ENCODE measurements at places on chromosomes 7 and 10.

DNA sequence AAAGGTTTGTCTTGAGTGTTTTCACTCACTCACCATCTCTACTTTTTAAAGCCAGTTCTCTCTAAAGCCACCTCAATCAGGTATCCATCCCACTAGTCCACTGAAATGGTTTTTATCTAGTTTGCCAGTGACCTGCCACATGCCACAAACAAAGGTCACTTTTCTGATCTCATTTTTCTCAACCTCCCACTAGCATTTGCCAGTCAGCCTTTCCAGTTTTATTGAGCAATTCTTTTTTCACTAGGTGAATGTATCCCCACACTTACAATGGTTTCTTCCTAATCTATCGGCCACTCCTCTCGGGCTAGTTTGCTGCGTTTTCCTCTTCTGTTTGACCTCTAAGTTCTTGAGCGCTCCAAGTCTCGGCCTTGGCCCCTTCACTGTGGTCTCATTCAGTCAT is 44.9 kb upstream of the ARL4A start:
- no peak for DNase-seq

DNA sequence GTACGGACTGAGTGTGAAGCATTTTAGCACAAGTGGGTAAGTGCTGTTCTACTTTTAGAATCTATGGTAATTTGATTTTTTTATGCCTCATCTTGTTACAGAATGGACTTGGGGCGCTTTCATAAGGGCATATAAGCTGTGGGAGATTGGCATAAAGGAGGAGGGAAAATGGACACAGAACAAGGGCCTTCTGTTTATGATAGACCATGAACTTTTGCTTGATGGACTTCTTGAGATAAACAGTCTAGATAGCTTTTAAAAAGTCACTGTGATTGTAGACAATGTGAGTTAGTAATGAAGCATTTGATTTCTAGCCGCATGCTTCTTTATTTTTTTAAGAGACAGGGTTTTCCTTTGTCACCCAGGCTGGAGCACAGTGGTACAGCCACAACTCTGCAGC is 2.0 kb downstream of the ZSCAN21 start:
- DNase-seq: no peak

DNA sequence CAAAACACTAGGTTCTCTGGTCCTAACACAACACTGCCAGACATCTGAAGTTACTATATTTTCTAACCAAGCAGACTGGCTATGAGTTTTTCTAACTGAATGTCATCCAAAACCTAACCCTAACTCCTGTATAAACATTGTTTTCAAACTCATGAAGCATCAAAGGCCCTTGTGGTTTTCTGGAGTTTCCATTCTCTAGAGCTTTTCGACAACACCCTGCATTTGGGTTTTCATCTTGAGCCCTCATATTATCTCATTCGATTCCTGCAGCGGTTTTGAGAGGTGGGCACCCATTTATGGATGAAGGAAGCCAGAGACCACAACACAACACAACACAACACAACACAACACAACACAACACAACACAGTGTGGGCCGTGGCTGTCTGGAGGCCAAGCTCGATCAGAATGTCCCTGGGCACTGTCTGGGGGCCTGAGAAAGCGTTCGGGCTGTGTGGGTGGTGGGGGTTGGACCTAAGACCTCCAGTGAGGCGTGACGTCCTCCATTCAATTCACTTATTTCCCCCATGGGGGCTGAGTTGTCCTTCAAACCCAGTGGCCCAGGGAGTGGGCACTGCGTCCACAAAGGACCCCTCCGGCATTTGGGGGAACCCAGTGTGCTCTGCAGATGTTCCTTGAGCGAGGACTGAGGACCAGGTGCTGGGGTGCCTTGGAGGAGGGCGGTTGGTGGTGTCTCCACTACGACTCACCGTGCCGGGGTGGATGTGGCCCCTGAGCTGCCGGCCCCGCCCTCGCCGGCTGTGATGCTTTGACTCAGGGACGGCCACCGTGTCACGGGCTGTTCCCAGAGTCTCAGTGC is 490.4 kb downstream of the DNAJB6 start:
- DNase-seq: no peak

DNA sequence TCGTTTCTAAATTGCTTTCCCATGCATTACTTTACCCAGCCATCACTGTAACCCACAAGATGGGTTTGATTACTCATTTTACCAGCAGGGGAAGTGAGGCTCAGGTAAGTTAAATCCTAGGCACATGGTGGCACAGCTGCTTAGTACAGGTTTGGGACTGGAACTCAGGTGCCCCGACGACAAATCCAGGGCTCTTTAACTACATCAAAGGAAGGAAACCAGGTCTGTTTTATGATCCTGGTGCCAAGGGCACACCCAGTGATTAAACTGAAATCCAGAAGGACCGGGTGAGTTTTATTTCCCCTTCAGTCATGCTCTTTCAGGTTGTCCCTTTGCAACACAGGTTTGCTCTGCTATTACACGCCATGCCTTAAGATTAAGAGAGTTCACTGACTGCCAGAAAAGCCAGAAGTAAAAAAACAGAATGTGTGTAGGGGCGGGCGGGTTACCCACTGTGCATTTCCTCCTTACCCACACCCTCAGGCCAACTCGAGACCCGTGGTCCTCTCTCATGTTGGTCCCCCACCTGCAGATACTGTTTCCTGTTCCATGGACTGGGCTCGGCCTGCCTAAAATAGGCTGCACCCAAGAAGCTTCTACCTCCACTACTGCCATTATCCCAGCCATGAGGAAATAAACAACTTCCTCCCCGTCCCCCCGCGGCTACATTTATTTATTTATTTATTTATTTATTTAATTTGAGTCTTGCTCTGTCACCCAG is 55.1 kb upstream of the KDM7A start:
- no peak for DNase-seq

DNA sequence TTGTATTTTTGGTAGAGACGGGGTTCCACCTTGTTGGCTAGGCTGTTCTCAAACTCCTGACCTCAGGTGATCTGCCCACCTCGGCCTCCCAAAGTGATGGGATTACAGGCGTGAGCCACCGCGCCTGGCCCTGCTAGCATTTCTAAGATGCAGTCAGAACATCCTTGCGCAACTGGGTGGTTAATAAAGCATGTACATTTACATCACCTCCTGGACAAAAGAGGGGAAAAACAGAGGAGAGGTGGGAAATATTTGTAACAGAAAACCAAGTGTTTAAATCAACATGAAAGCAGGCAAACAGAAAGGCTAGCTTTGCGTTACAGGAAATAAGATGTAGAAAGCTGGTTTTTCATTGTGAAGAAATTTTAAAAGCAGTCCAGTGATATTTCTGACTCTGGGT is 220.9 kb upstream of the KMT2E start:
- no peak for DNase-seq

DNA sequence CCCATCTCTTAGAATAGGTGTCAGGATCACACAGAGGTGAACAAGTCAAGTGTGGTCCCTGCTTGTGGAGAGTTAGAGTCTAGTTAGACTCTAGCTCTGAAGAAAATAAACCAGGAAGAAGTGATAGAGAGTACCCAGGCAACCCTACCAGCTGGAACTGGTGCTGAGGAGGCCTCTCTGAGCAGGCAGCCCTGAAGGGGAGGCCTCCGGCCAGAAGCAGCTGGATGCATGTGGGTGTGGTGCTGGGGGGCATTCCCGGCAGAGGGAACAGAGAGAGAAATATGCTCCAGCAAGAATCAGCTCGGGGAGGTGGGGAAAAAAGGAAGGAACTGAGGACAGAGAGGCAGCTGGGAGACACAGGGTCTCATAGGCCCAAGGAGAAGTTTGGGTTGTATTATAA is 68.6 kb downstream of the APBB1IP start:
- no peak for DNase-seq

- no peak for DNase-seq
Measured at GRCh38 chr10:8487346-8487745, 432.9 kb downstream of the GATA3 start.

- no peak for DNase-seq
Measured at GRCh38 chr10:23402856-23403255, 36.0 kb upstream of the OTUD1 start.

DNA sequence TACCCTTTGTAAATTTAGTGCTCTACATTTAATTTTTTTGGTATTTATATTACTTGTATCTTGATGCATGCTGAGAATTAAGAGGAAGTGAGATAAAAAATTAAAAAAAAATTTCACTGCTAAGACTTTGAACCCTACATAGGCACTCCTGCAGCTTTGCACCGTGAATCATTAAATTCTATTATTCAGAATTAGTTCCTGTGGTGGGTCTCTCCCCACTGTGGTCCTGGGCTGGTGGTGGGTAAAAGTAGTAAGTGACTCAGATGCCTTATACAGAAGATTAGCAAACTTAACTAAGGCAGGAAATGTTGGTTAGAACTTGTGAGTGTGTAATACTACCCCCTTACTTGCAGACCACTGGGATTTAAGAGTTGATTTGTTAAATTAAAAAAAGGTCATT is 72.6 kb downstream of the AP3M1 start:
- DNase-seq: no peak

DNA sequence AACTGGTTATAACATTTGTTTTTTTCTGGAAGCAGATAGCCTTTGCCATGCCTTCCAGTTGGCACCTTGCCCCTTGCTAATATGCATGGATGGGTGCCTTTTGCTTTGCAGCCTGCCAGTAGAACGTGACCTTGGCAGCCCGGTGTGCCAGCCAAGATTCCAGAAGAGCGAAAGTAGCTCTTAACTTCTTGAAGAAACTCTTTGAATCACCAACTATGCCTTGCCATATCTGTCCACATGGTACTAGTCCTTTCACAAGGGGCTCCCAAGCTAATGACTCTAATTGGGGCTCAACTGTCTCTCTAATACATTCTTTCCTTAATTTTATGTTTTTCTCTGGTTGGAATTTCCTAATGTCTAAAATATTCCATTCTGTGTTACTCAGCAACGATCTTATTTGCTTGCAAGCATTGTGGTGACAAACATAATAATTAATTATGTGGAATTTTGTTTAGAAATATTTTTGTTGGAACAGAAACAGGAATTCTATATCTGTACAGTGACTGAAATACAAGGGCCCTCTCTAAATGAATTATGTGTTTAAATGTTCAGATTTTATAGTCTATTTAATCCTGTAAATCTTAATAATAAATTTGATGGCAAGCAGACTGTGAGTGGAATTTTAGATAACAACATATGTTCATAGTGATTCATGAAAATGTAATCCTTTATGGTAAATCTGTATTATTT is 45.8 kb downstream of the HDAC9 start:
- DNase-seq: peak; percentile 51

DNA sequence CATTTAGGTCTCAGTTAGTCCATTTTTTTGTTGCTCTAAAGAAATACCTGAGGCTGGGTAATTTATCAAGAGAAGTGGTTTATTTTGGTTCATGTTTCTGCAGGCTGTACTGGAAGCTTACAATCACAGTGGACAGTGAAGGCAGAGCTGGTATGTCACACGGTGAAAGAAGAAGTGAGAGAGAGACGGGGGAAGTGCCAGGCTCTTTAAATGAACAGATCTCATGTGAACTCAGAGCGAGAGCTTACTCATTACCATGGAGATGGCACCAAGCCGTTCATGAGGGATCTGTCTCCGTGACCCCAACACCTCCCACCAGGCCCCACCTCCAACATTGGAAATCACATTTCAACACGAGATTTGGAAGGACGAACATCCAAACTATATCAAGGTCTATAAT is 18.9 kb upstream of the PNLIPRP3 start:
- no peak for DNase-seq
